ENCODE measurements at places on chromosomes 6 and 20.

- DNase-seq: no peak
Measured at GRCh38 chr20:47768016-47768824, 17.1 kb downstream of the SULF2 start.

DNA sequence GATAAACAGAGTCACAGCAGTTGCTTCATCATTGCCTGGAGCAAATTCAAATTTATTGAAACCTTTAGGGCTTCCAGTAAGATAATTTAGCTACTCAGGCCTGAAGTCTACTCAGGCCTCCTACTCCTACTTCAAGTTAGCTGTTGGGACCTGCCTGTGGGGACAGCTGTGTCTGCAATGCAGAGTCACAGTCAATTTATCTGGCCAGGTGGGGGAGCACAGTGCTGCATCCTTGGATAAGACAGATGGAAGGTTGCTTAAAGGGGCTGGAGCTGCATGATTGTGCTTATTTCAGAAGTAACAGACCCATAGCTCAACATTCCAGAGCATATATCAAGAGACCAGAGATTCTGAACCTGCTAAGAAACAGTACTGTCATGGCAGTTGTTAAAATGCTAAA lies 932.1 kb downstream of the QKI start:
- no peak for DNase-seq

DNA sequence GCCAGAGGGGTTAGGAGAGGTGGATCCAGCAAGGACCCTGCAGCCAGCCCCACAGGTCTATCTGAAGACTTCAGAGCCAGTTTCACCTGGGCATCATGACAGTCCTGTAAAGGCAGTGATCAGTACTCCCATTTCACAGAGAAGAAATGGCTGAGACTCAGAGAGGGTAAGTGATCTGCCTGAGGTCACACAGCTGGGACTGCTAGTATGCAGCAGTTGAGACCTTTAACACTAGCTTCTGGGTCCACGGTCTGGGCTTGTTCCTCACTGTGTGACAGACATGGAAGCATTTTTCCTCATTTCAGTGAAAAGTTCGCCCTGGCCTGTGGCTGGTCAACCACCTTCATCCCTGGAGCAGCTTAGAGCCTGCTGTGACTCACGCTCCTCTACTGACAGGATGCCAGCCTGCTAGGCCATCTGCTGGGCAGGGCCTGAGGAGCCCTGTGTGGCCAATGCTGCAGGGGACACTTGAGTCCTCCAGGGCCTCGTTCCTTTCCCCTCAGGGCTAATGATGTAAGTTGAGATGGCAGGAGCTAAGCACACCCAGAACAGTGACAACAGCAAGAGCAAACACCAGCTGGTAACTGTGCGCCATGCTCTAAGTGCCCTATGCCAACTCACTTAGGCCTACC lies 192.0 kb downstream of the LRFN2 start:
- no peak for DNase-seq

DNA sequence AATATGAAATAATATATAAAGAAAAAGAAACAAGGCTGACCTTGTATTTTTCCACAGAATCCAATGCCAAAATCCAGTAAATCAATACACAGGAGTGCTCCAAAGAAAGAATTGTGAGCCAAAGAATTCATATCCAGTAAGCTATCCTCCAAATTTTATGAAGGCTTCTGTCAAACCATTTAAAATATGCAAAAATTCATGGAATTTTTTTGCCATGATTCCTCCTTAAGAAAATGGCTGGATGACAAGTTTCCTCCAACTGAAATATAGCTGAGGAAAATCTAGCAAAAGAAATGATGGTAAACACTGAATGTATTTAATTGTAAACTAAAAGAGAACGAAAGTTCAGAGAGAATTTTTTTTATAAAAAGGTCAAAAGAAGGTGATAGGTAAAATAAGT lies 290.3 kb downstream of the UBE3D start:
- no peak for DNase-seq

DNA sequence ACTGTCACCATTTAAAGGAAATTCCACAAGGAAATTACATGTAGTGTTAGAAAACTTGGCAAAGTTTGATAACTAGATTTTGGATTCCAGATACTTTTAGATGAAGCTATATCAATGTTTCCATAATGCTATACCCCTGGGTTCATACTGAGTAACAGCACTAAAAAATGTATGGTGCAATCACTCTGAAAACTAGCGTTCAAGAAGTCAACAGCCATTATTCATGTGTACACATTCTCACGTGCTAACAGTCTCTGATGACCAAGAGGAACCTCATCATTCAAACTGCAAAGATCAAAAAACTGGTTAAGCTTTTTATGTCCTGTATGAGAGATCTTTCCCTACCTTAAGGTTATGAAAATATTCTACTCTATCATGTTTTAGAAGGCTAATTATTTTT lies 197.6 kb downstream of the GMDS start:
- DNase-seq: no peak

- DNase-seq: no peak
Measured at GRCh38 chr20:8309634-8310033, 177.6 kb downstream of the PLCB1 start.
